ENCODE measurements at places on chromosomes 7 and 10.

GRCh38 chr7:131109759-131110296 is 217.8 kb upstream of the MKLN1 start:
- DNase-seq: peak; percentile 49

DNA sequence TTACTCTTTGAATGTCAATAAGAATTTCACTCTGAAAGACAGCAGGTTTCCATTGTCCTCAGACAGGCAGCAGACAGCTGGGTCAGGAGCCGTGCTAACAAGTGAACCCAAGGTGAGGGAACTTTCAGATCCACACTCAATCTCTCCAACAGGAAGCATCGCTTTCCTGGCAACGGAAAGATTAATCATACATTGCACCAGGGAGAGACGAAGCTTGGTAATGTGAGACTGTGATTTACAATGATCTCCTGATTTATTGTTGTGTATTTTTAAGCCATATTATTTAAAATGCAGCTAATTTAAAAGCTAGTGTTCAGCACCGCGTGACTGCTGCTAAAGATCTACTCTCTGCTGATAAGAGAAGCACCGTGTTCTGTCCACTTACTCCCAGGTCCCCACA is 17.5 kb upstream of the NOM1 start:
- DNase-seq: no peak

GRCh38 chr10:29811751-29812427 is 177.1 kb upstream of the SVIL start:
- no peak for DNase-seq

- no peak for DNase-seq
These were observed 388.2 kb downstream of the CALN1 start for GRCh38 chr7:72023926-72024325.
